ENCODE measurements at places on chromosomes 5 and 9.

DNA sequence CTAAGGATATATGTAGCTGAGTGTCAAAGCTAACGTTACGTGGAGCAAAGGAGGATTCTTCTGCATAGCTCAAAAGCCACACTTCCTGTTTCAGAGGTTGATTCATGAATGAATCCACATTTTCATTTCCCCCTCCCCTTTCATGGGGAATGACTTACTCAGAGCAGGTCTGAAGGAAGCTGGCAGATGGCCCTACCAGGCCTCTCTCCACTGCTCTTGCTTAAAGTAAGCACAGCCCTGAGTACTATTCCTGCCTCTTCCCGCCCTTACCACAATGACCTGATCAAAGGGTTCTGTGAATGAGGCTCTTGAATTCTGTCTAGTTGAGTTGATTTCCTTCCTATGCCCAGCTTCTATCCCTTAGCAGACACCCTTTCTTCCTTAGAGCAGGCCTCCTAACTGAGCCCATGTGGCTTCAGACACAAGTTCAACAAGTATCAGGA lies 6.3 kb downstream of the IGIP start:
- peak; percentile 16 for DNase-seq

- no peak for DNase-seq
These were observed 87.9 kb upstream of the FSD1L start for GRCh38 chr9:105359892-105360291.

DNA sequence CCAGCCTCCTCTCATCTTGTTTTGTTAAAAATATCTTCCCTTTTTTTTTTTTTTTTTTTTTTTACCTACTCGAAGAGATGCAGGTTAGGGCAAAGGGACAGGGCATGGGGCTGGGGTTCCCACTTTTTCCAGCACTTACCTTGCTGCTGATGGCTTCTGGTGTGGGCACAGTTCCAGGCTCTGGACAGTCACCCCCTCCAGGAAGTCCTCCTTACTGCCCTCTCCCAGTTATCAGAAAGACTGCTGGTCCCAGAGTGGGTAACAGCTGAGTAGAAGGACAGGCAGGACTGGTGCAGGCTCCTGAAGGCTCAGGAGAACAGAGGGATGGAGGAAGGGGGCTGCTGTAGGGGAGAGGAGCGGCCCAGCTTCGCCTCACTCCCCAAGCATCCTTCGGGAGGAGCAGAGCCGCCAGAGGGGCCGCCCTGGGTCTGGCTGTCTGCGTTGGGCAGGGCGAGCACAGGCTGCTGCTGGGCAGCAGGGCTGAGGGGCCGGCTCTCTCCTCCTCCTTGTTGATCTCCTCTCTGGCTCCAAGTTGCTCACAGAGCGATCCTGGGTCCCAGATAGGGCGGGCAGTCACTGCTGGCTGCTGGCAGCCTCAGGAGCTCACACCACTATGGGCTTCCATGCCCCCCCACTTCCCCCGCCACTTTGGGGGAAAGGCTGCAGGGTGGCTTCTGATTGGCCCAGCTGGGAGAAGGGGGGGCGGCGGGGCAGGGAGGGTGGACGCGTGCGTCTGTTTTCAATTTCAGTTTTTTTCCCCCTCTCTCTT lies at the start of gene PDGFRB:
PDGFRB (minus strand) TSS at position 588 of the 769 bp plus-strand sequence. CDS start 18,798 bp downstream, outside the sequence.
- no peak for DNase-seq

GRCh38 chr9:112555844-112556482 lies 69.3 kb downstream of the KIAA1958 start:
- no peak for DNase-seq

DNA sequence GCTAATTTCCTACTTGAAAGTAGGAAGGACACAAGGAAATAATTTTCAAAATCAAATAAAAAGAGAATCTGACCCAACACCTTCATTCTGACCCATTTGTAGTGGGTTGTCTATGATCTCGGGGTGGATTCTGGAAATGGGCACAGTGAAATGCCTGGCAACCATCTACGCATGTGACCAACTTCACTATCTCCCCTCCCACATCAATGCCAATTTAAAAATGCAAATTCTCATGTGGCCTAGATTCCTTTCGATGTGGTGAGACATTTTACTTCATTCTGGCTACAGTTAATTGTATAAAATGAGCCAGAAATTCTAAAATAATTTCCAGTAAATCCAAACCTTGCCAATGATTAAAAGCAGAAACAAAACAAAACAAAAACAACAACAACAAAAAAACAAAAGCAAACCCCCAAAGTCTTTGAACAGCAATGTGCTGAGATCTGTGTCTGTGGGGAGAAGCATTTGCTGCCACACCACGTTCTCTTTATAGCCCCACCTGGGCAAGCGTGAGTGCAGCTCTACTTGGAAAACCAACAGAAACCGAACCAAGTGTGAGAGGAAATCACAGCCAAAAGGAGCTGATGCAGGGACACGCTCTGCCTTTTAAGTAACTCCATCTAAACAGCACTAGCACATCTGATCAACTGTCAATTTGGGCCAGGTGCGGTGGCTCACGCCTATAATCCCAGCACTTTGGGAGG lies 59.0 kb downstream of the USP20 start:
- DNase-seq = no peak

DNA sequence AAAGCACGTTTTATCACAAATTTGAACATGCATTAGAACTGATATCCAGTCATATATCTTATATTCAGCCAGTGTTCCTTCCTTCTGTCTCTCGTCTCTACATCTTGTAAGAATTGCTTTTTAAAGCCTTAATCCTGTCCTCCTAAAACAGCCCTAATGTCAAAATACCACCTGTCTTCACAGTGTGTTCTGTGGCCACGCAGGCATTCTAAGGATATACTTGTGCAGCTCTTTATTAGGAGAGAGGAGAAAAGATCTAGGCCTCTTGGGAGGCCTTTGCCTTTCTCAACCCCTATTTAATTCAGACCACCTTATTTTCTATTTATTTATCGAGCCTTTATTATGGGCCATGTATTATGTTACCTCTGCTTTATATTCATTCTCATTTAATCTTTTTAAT lies 78.3 kb downstream of the MAN2A1 start:
- no peak for DNase-seq

DNA sequence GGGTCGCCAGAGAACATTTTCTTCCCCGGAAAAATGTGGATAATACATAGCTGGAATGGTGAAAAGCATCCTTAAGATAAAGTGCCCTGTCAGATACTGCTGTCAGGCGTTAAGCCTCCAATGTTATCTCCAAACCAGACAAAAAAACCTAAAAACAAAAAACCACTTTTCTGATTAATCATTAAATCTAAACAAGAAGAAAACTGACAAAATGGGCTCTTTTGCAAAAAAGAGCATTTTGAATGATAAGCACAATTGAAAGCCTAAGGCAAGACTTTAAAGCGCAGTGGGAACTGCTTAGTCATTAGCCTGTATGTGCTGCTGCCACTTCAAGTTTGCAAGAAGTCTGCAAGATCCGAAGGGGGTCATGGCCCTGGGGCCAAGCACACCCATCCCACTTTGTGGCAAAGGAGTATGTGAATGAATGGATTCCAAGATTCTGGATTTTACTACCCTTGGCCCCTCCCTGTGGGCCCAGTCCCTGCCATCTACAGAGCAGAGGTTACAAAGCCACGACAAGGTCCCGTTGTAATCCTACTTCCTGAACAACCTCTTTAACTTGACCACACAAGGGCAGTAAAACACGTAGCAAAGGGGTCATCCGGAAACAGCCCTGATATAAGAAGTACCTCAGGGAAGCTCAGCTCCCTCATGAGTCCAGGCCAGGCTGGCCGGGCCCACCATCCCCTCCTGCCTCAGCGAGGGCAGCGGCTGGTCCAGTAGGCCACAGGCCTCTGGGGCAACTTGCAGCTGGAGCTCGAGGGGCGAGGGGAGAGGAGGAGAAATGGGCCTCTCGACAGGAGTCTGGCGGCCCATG lies 29.7 kb downstream of the SHB start:
- peak; percentile 33 for DNase-seq
